ENCODE measurements at places on chromosomes 5 and 9. TPM values are rescaled to one million over a fixed set of nuclear protein-coding genes. Genes with fewer than 3 reads are reported as not detected.

- DNase-seq = no peak
Measured at GRCh38 chr9:105967797-105968196, 273.5 kb downstream of the TMEM38B start.

GRCh38 chr5:52821901-52822300 is 34.2 kb downstream of the ITGA1 start:
- no peak for DNase-seq

DNA sequence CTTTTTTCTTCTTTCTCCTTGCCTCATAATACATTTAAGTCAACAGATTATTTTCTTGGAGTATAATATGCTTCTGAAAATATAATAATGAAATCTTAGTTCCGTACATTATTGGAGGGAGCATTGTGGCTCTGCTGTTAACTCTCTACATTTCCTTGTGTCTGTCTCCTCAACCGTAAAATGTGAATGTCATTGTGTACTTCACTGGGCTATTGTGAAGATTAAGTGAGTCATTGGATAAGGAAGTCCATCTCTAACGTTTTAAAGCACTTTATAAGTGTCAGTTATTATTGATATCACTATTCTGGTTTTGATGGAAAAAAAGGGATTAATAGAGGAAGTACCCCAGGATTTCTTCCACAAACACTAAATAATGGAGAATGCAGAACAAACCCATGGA is 304.5 kb upstream of the RFX3 start:
- DNase-seq = no peak

DNA sequence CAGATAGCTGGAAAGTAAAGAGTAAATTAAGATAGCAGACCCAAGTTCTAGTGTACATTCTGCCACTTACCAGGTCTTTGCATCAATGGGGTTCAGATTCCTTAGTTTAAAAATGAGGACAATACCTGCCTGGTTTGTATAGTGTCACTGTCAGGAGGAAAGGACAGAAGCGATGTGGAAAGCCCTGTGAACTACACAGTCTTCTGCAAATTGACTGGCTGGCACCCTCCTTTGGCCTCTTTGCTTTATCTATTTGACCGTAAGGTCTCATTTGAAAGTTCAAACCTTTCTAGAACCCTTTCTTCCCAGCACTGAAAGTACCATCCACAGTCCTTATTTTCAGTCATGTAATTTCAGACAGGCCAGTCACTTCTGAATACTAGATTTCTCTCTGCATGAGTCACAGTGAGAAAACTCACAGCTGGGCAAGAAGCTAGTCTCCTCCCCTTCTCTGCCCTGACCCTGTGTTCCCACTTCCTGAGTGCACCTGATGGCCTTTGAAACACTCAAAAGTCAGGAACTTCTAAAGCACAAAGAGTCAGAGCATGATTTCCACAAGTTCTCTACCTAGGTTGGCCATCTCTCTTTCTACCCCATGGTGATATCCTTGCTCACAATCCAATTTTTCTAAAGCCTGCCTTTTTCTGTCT is 91.3 kb upstream of the RASEF start:
- DNase-seq = no peak

DNA sequence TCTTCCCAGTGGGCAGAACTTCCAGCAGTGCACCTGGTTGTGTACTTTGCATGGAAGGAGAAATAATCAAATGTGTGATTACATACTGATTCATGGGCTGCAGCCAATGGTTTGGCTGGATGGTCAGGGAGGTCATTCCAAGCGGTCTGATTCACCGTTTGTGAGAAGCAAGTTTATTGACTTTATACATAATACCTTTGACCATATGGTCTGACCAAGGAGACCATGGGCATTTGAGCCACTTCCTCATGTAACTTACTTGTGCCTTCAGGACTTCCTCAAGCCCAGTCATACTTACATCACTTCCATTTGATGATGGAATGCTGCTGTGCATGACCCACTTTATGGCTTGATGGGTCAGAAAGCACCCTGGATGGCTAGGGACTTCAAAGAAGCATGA is 41.1 kb downstream of the DAP start:
- no peak for DNase-seq

- DNase-seq = no peak
Measured at GRCh38 chr9:95731876-95732275, 143.6 kb upstream of the ERCC6L2 start.

GRCh38 chr5:174378121-174378874 is 332.8 kb downstream of the NSG2 start:
- DNase-seq = no peak

GRCh38 chr5:135119481-135119880 is 85.5 kb upstream of the PITX1 start:
- DNase-seq = no peak

GRCh38 chr9:111114486-111114885 is 76.2 kb upstream of the LPAR1 start:
- no peak for DNase-seq

DNA sequence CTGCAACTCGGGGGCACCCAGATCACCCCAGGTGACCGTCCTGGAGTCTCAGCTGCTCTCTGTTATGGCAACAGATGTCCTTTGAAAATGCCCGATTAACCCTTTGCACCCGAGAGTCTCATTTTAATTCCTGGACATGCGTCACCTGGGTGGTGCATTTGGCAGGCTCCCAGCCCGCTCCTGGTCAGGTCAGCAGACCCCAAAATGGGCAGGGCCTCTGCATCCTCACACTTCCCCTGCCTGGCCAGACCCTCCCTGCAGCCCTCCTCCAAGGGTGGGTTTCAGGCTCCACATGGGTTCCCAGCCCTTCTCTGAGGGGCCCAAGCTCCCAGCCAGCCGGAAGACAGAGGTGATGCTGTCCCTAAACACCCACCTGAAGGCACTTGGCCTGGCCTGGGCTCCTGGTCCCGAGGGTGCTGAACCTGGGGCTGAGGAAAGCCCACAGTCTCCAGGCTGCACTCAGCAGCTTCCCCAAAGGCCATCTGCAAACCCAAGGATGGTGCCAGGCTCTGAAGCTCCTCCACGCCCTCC is 69.4 kb downstream of the PSMB7 start:
- no peak for DNase-seq

DNA sequence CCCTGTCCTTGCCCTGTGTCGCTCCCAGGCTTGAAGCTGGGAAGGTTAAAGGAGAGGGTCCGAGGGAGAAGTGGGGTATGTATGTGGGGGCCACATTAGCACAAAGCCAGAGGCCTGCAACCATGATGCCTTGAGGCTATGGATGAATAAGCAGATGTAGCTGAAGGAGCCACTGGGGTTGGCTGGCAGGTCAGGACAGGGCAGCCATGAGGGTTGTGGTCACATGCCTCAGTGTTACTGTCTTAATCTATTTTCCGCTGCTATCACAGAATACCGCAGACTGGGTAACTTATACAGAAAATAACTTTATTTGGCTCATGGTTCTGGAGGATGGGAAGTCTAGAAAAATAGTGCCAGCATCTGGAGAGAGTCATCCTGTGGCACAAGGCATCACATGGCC is 9.2 kb upstream of the GRHPR start:
- DNase-seq = no peak

DNA sequence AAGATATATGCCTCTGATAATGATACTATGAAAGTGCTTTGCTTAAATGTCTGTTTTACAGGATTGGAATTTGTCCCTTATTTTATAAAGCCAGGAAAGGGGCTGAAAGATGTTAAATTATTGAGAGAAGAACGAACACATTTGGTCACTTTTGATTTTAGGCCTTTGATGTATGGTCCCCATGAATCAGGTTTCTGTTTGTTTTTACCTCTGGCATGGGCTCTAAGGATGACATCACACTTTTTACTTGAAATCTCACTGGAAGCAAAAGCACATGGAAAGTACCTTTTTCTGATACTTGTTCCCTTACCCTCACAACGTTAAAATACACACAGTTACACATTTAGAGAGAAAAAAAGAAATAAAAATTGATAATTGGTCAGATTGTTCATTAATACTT is 6.9 kb downstream of the OTULIN start:
- no peak for DNase-seq

DNA sequence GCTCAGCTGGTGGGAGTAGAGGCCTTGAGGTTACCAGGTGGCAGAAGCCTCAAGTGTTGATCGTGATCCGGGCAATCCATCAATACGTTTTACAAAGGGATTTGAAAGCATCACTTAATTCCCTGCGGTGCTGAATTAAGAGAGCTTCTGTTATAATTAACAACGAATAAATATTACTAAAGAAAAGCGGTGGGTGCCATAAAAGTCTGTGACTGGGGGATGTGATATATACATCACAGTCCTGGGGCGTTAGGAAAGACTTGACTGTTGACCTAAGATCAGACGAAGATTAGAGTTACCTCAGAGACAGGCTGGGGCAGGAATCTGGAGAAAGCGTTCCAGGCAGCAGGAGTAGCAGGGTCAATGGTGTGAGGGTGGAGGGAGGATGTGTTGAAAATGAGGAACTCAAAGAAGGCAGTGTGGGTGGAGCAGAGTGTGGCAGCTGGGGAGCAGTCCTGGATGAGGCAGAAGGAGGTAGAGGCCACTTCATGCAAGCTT is 6.7 kb upstream of the C5orf63 start:
- no peak for DNase-seq

DNA sequence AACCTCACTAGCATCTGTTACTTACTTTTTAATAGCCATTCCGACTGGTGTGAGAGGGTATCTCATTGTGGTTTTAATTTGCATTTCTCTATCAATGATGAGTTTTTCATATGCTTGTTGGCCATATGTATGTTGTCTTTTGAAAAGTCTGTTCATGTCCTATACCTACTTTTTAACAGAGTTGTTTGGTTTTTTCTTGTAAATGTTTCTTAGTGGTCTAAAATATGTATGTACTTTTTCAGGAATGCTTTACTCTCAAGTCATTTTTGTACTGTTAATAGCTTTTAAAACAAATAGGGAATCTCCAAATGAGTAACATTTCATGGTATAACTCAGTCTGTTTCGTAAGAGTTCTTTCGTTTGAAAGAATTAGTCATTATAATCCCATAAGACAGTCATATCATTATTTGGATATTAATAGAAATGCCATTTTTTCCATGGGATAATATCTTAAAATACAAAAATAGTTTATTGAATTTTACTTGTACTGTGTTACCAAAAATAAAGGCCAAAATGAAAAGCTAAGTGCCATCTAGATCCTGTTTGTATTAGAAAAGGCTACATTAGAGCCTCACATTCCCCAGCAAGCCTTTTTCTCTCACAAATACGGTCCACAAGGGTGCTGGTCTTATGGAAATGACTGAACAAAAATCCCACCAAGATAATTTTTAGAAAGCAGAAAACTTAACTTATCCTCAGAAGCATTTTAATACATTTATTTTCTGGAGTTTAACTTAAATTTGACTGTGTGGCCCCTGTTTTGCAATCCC is 247.7 kb downstream of the PJA2 start:
- DNase-seq = no peak

GRCh38 chr5:142253938-142254337 is 70.9 kb downstream of the SPRY4 start:
- no peak for DNase-seq

DNA sequence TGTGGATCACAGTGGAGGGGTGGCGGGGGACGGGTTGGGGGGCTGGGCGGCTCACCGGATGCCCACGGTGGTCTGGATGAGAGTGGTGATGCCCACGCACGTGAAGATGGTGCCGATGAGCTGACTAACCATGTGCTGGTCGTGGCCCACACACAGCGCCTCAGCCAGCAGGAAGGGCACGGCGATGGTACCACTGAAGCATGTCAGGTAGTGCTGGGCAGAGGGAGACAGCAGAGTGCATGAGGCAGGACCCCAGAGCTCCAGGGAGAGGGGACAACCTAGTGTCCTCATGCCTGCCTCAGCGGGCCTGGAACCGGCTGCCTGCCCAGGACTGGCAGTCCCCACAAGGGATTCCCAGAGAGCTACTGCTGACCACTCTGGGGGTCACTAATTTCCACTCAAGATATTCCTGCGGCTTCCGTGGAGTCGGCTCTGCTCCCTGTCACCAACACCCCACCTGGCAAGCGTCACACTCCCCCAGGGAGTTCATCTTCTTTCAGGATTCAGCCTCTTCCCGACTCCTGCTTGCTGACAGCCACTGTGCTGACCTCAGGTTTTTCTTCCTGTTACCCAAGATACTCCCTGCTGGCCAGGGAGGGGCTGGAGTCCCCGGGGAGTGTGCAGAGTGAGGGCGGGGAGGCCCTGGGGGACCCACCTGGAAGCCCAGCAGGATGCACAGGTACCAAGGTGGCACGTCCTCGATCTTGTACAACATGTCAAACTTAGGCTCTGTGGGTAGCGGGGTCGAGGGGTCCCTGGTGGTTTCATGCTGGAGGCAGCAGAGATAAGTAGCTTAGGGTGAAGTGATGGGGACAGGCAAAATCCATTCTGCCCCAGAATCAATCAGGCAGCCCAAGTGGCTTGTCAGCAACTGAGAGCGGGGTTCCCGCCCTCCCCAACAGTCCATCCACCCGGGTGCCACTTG is 998 bp downstream of the SLC23A1 start:
- no peak for DNase-seq

DNA sequence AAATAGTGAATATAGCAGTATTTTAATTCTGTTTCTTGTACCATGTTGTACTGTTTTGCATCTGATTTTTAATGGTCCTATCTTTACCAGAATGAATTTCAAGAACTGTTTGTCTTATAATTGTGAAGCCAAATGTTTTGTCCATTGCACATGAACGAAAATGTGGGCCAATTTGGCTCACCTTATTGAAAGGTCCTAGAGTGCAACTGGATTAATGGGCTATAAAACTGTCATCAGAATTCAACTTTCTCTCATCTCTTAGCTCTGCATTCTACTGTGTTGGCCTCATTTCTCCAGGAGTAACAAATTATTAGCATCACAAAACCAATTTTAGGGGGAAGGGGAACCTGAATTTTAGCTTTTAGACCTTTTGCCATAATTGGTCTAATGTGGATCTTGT is 179.4 kb upstream of the NUDT12 start:
- DNase-seq = no peak

- no peak for DNase-seq
Measured at GRCh38 chr5:135130261-135131215, 96.5 kb upstream of the PITX1 start.

DNA sequence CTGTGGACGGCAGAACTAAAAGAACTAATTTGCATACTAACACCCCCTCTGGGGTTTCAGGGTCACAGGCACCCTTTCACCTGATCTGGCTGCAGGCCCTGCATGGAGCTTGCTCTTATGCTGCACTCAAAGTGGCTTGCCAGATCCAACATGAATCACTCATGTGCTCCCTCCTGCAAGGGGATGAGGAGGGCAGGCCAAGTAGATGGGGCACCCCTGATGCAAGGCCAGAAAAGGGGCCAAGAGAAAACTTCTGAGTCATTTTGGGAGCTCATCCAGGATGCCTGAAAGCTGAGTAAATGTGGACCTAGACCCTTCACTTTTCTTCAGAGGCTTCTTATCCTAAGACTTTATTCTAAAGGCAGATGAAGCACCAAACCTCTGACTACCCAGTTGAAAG is 558.5 kb upstream of the PTGER4 start:
- no peak for DNase-seq

- no peak for DNase-seq
Measured at GRCh38 chr9:94908583-94909249, 182.2 kb downstream of the AOPEP start.

GRCh38 chr5:87151547-87151946 is 116.1 kb upstream of the RASA1 start:
- no peak for DNase-seq

The HAVCR1 gene
- not detected for total RNA-seq

The TBC1D2 gene
- total RNA-seq = 28.0 TPM

The GPX3 gene
- 3,069 TPM for total RNA-seq

The TLX3 gene
- not detected for total RNA-seq

The NRARP gene
- total RNA-seq = 29.5 TPM

The ADRB2 gene
- total RNA-seq = 43.2 TPM

The SUB1 gene
- total RNA-seq = 71.9 TPM

The JMY gene
- total RNA-seq = 12.0 TPM

The SKIC3 gene
- 59.7 TPM for total RNA-seq

The TNFSF15 gene
- 0.74 TPM for total RNA-seq

The PCDHGB7 gene
- total RNA-seq = 14.2 TPM

The ZNF618 gene
- total RNA-seq = 7.4 TPM

The SPARC gene
- total RNA-seq = 273 TPM

The YIPF5 gene
- 18.2 TPM for total RNA-seq

The PIP5KL1 gene
- 10.3 TPM for total RNA-seq
